Karpas-422 (cell line): ENCODE measurements at places on chromosomes 2 and 18.

- no peak for DNase-seq
Measured at GRCh38 chr18:48919547-48919946, 31.2 kb downstream of the SMAD7 start.

GRCh38 chr2:69827796-69828540, 1.5 kb upstream of the GMCL1 start:
- DNase-seq = no peak

- no peak for DNase-seq
Measured at GRCh38 chr2:96251721-96252292, 14.0 kb downstream of the TMEM127 start.

- DNase-seq = no peak
Measured at GRCh38 chr18:8673256-8674209, 31.8 kb upstream of the MTCL1 start.

DNA sequence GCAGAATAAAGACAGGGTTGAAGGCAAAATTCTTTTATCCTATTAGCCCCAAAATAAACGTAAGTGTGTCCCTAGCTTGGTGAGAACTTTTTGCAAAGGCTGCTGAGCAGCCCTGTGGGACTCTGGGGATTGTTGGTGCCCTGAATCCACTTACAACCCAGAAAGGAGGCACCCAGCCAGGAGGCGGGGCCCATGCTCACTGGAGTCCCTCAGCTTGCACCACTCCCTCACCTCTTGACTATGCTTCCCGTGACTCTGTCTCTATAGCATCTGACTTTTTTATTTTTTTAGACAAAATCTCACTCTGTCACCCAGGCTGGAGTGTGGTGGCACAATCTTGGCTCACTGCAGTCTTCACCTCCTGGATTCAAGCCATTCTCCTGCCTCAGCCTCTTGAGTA, 15.8 kb upstream of the COL6A3 start:
- no peak for DNase-seq

DNA sequence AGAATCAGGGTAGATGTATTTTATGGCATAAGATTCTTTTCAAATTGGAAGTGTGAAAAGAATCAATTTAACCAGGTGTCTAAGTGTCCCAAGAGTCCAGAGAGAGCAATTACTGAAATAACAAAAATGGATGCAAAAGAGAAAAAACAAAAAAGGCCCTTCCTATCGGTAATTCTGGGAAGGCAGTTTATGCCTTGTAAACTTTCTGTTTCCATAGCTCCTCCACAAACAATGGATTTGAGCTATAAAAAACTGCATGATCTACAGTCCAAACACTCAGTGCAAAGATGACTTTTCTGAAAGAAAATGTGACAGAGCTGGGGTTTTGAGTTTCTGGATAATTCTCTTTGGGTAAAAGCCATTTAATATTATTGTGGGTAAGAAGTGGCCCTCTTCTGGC, 366.1 kb downstream of the EN1 start:
- no peak for DNase-seq

GRCh38 chr18:54755456-54755855, 72.8 kb upstream of the RAB27B start:
- no peak for DNase-seq

DNA sequence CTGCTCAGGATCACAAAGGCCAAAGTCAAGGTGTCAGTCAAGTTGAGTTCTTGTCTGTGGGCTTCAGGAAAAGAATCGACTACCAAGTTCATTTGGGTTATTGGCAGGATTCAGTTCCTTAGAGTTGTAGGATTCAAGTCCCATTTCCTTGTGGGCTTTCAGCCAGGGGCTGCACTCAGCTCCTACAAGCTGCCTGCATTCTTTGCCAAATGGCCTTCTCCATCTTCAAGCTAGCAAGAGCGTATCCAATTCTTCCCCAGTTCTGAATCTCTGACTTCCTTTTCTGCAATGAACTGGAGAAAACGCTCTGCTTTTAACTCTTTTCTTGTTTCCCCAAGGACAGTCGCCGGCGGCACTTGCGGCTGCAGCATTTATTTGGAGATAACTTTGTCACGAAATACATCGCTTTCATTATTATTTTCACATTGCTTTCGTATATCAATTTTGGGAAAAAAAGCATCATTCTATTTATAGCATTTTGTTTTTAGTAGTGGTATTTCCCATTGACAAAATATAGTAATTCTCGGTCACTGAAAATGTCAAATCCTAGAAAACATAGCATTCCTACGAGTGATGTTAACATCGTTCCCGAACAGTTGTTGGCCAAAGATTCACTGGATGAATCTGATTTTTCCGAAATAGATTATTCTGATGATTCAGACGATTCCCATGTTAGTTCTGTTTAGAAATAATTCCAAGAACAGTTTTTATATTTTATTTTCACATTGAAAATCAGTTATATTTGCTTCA, 59.6 kb upstream of the SERPINE2 start:
- DNase-seq = no peak

DNA sequence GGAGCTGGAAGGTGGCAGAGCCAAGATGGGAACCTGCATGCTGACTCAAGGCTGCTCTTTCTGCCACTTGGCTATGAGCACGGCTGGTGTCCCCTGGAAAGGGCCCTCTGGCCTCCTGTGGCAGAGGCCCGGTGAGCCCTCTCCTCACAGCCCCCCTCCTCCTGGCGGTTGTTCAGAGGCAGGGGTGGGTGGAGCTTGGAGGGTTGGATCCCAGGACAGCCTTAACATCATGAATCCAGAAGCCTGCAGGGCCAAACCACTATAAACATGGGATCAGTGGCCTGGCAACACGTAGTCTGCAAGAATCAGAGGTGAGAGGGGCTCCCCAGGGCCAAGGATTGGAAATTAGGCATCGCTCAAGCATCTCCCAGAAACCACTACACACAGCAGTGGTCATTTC, 48.5 kb upstream of the LOXHD1 start:
- DNase-seq = no peak

DNA sequence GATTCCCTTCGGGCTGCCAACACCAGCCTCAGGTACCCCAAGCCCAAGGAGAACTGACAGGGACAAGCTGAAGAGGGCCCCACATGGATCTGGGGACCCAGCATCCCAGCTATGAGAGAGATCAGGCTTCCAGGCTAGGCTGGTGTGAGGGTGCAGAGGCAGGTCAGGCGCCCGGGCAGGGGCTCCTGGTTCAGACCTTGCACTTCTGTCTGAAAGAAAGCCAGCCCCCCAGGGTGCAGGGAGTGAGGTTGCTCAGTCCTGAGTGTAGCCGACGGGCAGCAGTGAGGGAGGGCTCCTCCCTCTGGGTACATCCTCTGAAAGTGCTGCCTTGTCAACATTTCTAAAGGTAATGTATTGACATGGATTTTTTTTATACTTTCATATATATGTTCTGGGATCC, 33.1 kb downstream of the KCNF1 start:
- no peak for DNase-seq

DNA sequence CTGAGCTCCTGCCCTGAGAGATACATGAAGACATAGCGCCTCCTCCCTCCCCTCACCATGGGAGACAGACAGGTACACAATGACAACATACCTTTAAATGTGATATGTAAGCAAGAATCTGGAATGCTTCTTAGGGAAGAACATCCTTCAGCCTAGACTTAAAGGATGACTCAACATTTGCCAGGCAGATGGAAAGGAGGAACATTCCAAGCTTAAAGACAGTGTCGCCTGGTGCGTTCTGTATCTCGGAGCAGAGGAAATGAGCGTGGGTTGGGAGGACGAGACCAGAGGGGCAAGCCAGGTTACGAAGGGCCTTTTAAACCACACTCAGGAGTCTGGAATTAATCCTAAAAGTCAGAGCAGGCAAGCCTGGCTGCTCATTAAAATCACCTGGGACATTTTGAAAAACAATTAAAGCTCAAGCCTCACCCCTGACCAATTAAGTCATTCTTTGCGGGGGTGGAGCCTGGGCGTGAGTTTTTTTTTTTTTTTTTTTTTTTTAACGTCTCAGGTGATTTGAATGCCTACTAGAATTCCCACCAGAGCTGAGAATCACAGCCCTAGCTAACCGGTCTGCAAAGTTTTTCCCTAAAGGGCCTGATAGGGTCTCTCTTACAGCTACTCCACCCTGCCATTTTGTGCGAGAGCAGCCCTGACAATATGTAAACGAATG, 131.2 kb upstream of the SEC11C start:
- no peak for DNase-seq

- no peak for DNase-seq
Measured at GRCh38 chr2:168002021-168002553, 245.3 kb downstream of the STK39 start.

- peak; percentile 52 for DNase-seq
Measured at GRCh38 chr2:158179660-158180059, 78.0 kb downstream of the UPP2 start.

- DNase-seq = no peak
Measured at GRCh38 chr18:66346833-66347588, 256.9 kb downstream of the CDH19 start.

GRCh38 chr2:201785135-201785534, 4.4 kb upstream of the ALS2 start:
- DNase-seq = no peak

GRCh38 chr2:46568212-46569009, 89.0 kb downstream of the TMEM247 start:
- DNase-seq = no peak

DNA sequence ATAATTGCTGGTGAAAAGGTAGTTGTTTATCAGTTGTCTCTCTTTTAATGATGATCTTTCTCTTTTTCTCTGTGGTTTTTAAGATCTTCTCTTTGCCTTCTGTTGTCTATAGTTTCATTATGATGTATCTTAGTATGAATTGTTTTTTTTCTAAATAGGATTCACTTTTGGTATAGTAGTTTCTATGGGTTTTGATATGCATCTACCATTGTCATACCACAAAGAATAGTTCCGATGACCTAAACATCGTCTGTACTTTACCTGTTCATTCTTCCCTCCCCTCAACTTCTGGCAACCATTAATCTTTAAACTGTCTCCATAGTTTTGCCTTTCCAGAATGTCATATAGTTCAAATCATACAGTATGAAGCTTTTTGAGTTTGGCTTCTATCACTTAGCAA, 19.6 kb downstream of the RDH14 start:
- no peak for DNase-seq
